NCI-H187 treated with DMSO at 0.1 percent for 48 hours (cell line): ENCODE measurements at places on chromosomes 7 and 10.

DNA sequence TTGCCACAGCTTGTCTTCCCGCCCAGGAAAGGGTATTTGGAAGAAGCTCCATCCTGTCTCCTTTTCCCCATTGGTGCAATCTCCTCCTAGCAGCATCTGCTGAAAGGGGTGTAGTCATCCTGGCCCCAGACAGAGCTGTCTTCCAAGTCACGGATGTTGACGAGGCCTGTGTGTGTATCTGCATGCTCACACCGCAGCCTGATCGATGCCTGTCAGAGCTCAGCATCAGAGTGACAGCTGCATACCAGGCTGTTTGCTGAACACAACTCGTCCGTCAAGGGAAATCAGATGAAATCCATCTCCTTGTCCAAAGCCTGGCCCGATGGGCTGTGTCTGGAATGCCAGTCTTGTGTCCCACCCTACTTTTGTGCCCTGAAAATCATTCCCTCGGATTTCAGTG is 21.2 kb upstream of the LRRC4 start:
- no peak for DNase-seq

GRCh38 chr7:22952306-22953015 is 61.5 kb downstream of the HYCC1 start:
- DNase-seq: no peak

DNA sequence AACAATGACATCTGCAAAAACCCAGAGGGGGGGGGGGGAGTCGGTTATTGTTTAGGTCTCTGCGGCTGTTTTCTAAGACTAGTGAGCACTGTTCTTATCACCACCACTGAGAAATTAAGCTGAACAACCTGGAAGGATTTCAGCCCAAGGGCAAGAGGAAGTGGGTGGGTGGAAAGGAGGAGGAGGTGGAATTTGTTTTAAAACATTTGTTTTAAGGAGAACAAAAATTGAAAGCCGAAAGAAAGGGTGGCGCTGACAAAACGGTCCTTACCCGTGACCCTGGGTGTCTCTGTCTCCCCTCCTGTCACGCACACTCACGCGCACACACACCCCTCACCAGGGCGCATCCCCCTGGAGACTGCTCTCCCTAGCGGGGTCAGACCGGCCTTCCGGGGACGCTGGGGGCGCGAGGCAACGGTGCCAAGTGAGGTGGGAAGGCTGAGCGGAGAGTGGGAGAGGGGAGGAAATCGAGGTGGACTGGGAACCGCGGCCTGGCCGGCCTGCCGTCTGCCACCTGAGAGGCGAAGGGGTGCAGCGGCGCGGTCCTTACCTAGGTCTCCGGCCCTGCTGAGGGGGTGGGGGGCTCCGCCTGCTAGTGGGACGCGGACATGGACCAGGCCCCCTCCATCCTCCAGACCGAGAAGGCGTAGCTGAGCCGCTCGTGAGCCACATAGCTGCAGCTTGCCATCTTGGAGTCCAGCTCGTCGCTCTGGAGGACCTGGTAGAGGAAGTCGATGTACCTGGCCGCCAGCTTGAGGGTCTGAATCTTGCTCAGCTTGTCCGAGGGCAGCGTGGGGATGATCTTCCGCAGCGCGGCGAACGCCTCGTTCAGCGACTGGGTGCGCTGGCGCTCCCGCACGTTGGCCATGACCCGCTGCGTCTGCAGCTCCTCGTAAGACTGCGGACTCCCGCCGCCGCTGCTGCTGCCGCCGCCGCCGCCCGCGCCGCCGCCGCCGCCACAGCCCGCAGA is 1.0 kb downstream of the TWIST1 start:
- no peak for DNase-seq

DNA sequence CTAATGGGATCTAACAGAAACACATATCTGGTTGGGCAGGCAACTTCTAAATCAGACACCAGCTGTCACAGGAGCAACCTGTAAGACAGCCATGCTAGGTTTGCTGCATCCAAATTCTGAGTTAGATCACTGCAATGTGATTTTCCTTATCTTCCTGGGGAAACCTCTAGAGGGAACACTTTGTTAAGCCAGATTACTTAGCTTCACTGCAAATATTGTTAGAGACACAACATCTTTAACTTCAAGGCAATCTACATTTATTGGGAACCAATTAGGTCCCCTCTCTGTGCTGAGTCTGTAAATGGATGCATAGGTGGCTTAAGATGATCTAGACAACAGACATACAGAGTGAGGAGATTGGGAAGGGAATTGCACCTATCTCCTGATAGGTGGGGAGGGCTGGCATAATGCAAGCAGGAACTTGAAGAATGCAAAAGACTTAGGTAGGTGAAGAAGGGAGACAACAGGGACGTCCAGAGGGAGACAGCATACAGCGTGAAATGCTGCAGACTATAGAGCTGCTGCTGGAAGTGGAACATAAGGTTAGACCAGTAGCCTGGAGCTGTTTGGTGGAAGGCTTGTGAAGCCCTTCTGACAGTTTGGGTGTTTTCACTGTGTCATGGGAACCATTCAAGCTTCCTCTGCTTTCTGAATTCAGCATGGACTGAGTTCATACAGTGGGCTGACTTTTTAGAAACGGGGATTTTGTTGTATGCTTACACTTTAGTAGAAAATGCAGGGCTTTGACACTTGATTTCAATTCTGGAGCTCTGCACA is 109.8 kb upstream of the ELMO1 start:
- DNase-seq: no peak

DNA sequence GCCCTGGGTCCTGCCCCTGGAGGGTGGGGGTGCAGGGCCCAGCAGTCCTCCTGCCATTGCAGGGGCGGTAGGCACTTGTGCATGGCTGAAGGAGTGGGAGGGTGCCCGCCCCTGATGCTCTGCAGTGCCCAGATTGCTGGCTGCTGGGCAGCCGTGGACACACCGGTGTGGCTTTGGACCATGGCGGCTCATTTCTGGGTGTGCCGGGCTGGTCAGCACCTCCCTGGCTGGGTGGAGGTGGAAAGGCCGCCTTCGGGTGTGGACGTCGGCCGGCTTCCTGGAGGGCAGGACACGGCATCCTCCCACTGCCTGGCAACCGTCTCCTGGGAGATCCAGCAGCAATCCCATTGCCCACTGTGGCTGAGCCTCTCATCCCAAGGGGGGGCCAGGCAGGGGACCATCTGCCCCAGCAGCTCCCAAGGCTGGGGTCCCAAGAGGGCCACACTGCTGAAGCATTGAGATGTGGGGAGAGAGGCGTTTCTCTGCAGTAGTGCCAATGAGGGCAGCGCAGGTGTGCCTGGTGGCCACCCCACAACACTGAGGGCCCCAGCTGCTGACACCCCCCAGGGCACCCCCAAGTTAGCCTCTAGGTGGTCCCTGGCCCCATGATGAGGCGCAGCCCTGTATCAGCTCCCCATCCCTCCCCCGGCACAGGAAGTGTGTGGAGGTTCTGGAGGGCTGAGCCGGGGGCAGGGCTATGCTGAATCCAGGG is 12.9 kb downstream of the TTYH3 start:
- DNase-seq: no peak
